ENCODE measurements at places on chromosomes 12 and 14.

DNA sequence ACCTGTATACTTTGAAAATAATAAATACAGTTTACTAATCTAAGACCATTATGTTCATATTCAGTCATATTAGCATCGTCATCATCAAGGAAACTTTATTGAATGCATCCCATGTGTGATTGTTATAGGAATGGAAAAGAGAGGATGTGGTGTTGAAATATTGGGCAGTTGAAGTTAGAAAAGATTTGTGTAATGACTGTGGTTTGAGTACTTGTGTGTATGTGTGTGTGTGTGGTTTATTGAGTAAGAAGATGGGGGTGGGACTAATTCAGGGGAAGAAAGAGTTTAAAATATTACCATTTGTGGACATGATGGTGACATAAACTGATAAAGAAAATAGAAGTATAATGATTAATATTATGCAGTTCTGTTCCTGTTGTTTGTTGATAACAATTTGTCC, 238.7 kb upstream of the SEL1L start:
- H3K4me3 ChIP-seq = no peak overlapping the region
- H3K4me1 ChIP-seq = peaks cover 2% of the 10 kb centered on the region
- H3K27ac ChIP-seq = peak overlapping the region; percentile 60
- H3K36me3 ChIP-seq = no peaks in the 10 kb centered on the region
- no peaks in the 10 kb centered on the region for H3K27me3 ChIP-seq

DNA sequence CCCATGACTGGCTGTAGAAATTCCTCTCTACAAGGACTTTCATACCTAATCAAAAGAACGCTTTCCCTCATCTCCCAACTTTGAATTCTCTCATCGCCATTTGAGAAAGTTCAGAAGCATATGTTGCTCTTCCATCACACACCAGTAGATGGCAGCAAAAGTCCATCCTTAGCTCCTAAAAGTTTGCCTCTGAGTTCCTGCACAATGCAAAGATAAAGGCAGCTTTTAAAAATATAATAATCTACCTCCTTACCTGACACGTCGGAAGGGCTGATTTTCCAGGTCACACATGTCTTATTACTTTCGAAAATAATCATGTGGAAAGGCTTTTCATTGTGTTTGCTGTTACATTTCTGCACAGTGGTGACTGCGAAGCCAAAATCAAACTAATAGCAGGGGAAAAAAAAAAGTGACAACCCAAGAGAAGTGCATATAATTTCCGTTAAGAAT, 456.7 kb upstream of the SEL1L start:
- H3K4me3 ChIP-seq = no peak overlapping the region
- H3K4me1 ChIP-seq = no peaks in the 10 kb centered on the region
- no peaks in the 10 kb centered on the region for H3K27me3 ChIP-seq
- no peak overlapping the region for H3K27ac ChIP-seq
- no peaks in the 10 kb centered on the region for H3K36me3 ChIP-seq

GRCh38 chr12:132597333-132598316, 12.8 kb downstream of the LRCOL1 start:
- H3K27ac ChIP-seq = no peak overlapping the region
- H3K27me3 ChIP-seq = peaks cover 4% of the 10 kb centered on the region
- no peaks in the 10 kb centered on the region for H3K36me3 ChIP-seq
- peak; percentile 34 for DNase-seq

GRCh38 chr12:53965281-53966084, 7.4 kb upstream of the HOXC11 start:
- peaks cover 99% of the 10 kb centered on the region for H3K27me3 ChIP-seq
- H3K36me3 ChIP-seq = no peaks in the 10 kb centered on the region
- H3K4me3 ChIP-seq = no peak overlapping the region
- H3K27ac ChIP-seq = no peak overlapping the region
- peaks cover 3% of the 10 kb centered on the region for H3K4me1 ChIP-seq
- no peak for DNase-seq

- no peak overlapping the region for H3K4me3 ChIP-seq
- no peaks in the 10 kb centered on the region for H3K36me3 ChIP-seq
- peak overlapping the region; percentile 3 for H3K27ac ChIP-seq
- no peaks in the 10 kb centered on the region for H3K27me3 ChIP-seq
- DNase-seq = no peak
Observed at GRCh38 chr12:104166465-104166864, 28.5 kb upstream of the NFYB start.

GRCh38 chr12:70590549-70591226, 46.5 kb downstream of the PTPRB start:
- H3K36me3 ChIP-seq = no peaks in the 10 kb centered on the region
- no peak for DNase-seq
- no peak overlapping the region for H3K4me3 ChIP-seq
- H3K27ac ChIP-seq = no peak overlapping the region
- H3K27me3 ChIP-seq = no peaks in the 10 kb centered on the region

GRCh38 chr14:55701638-55702037, 121.6 kb downstream of the KTN1 start:
- no peak overlapping the region for H3K4me3 ChIP-seq
- no peak for DNase-seq
- H3K4me1 ChIP-seq = no peaks in the 10 kb centered on the region
- H3K36me3 ChIP-seq = no peaks in the 10 kb centered on the region
- H3K27ac ChIP-seq = no peak overlapping the region

DNA sequence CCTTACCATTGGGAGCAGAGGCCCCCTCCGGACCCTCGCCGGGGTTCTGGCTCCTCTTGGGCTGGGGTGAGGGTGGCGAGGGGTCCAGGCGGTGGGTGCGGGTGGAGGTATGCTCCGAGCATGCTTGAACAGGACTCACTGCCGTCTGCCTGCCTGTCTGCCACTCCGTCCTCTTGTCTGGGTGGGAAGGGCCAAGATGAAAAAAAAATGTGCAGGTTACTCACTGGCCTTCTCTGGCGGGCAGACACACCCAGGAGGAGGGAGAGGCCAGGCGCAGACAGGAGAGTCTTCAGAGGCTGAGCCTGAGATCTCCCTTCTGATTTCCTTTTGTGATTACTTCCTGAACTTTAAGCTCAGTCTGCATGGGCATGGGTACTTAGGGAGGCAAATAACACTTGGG, 76.1 kb downstream of the STON2 start:
- no peak overlapping the region for H3K4me3 ChIP-seq
- H3K27me3 ChIP-seq = no peaks in the 10 kb centered on the region
- H3K4me1 ChIP-seq = no peaks in the 10 kb centered on the region

DNA sequence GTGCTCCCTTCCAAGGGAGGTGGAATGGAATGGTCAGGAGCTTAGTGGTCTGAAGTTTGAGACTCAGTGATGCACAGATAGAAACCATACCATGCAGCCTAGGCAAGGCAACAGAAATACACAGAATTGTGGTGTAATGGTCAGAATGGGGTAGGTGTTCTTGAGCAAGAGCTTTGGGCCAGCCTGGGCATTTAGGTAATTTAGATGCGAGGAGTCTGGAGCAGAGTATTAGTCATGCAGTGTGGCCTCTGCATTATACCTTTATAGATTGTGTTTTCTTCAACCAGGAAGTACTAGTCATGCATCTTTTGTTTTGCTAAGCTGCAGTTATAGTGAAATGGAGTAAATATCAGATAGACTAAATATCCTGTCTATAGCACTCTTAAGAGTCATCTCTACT, 118.3 kb downstream of the DAAM1 start:
- H3K27me3 ChIP-seq = no peaks in the 10 kb centered on the region
- no peaks in the 10 kb centered on the region for H3K4me1 ChIP-seq
- H3K36me3 ChIP-seq = no peaks in the 10 kb centered on the region
- H3K4me3 ChIP-seq = no peak overlapping the region
- H3K27ac ChIP-seq = no peak overlapping the region

GRCh38 chr12:40020261-40020691, 85.6 kb downstream of the SLC2A13 start:
- no peaks in the 10 kb centered on the region for H3K36me3 ChIP-seq
- DNase-seq = no peak
- H3K27ac ChIP-seq = no peak overlapping the region
- no peaks in the 10 kb centered on the region for H3K4me1 ChIP-seq
- no peaks in the 10 kb centered on the region for H3K27me3 ChIP-seq

DNA sequence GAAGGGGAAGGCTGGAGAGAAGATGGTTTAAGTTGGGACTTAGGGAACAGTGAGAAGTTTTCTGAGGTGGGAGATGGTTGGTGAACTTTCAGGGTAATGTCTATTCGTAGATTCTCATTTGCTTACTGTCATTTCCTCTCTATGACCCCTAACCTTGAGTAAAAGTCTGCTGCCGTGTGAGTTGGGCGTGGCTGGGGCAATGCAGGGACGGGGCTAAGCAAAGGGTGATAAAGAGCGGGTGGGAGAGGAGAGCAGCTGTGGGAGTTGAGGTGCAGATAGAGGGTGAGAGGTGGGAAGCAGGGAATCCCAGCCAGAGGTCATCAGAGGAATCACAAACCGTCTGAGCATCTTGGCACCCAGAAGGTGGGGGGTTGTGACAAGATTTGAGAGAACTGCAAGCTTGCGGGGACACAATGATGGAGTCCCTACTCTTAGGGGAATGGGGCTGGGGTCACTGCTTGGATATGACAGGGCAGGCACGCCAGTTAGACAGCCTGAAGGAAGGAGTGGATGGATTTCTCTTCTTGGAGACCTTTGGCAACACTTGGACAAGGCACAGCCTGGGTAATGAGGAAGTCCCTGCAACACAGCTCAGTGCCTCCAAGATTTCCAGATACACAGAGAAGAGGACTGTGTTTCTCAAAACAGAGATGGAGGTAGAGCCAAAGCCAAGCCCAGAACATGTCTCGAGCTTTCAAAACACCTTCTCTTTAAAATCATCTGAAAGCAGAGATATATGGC, 45.9 kb upstream of the CTDSP2 start:
- no peaks in the 10 kb centered on the region for H3K27me3 ChIP-seq
- peaks cover 57% of the 10 kb centered on the region for H3K4me1 ChIP-seq
- no peak for DNase-seq
- no peaks in the 10 kb centered on the region for H3K36me3 ChIP-seq
- H3K27ac ChIP-seq = peak overlapping the region; percentile 76
- H3K4me3 ChIP-seq = no peak overlapping the region

- H3K4me3 ChIP-seq = no peak overlapping the region
- no peaks in the 10 kb centered on the region for H3K36me3 ChIP-seq
Observed at GRCh38 chr14:93956514-93957332, 19.6 kb downstream of the ASB2 start.

GRCh38 chr12:91113621-91114020, 2.3 kb upstream of the LUM start:
- no peaks in the 10 kb centered on the region for H3K4me1 ChIP-seq
- no peak for DNase-seq
- H3K4me3 ChIP-seq = no peak overlapping the region
- no peaks in the 10 kb centered on the region for H3K27me3 ChIP-seq

GRCh38 chr12:112374166-112374740, 8.0 kb downstream of the HECTD4 start:
- DNase-seq = no peak
- no peak overlapping the region for H3K27ac ChIP-seq
- no peaks in the 10 kb centered on the region for H3K27me3 ChIP-seq
- peaks cover 6% of the 10 kb centered on the region for H3K4me1 ChIP-seq
- no peaks in the 10 kb centered on the region for H3K36me3 ChIP-seq

DNA sequence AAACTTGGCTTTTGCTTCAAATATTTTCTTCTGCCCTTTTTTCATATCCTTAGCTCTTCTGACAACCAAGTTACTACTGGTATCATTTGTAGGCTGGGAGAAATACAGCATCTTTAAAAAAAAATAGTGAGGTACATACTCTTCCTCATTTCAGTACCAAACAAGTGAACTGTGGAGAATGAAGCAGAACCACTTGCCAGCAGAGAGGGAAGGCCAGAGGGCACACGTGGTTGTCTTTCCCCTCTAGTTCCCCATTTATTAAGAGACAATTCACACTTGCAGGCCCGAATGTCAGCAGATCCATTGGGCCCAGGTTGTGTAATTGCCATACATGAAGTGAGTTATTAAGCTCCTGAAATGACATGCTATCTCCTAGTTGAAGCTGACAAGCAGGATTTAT, 3.2 kb downstream of the SUSD6 start:
- no peaks in the 10 kb centered on the region for H3K36me3 ChIP-seq
- H3K4me3 ChIP-seq = no peak overlapping the region
- no peaks in the 10 kb centered on the region for H3K27me3 ChIP-seq
- DNase-seq = no peak
- H3K27ac ChIP-seq = peak overlapping the region; percentile 86

- DNase-seq = no peak
- no peak overlapping the region for H3K27ac ChIP-seq
Observed at GRCh38 chr14:80872645-80873044, 68.9 kb downstream of the CEP128 start.

DNA sequence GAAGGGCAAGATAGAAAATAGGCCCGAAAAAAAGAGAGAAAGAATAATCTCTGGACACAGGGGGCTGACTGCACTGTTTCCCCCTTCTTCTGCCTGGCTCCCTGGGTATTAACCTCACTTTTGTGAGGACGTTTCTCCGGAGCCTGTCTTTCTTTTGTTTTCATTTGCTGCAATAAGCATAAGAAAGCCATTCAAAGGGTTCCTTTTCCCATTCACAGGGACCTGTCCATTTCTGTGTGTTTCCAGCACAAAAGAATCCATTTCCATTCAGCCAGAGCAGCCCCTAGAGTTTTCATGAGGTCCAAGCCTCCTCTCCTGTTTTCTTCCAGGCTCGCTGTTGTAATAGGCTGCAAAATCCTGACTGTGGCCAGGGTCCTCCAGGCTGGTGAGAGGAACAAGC, 16.8 kb downstream of the PLXNC1 start:
- no peak overlapping the region for H3K4me3 ChIP-seq
- no peak for DNase-seq
- no peaks in the 10 kb centered on the region for H3K27me3 ChIP-seq
- no peaks in the 10 kb centered on the region for H3K4me1 ChIP-seq
- H3K36me3 ChIP-seq = no peaks in the 10 kb centered on the region

DNA sequence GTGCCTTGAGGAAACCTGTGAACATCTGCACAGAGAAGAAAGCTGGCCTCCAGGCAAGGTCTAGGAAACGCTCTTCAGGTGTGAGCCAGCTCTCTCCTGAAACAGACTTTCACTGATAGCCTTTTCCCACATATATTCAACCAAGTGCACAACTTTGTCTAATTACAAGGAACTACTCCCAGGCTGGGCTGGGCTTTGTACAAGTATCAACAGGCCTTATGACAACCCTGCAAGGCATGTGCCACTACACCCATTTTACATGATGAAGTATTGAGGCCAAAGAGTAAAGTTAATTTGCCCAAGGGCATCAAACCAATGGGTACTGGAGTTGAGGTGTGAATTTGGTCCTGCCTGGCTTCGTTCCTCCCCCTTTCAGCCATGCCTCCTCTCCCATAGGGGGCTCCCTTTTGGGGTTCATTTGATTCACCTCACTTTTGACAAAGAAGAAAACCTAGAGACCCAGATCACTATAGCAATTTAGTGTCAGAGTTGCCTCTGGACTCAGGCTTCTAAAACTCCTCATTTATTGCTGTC, 2.1 kb downstream of the CSRP2 start:
- no peaks in the 10 kb centered on the region for H3K36me3 ChIP-seq
- DNase-seq = no peak
- H3K27me3 ChIP-seq = no peaks in the 10 kb centered on the region
- no peak overlapping the region for H3K27ac ChIP-seq
- H3K4me3 ChIP-seq = no peak overlapping the region

DNA sequence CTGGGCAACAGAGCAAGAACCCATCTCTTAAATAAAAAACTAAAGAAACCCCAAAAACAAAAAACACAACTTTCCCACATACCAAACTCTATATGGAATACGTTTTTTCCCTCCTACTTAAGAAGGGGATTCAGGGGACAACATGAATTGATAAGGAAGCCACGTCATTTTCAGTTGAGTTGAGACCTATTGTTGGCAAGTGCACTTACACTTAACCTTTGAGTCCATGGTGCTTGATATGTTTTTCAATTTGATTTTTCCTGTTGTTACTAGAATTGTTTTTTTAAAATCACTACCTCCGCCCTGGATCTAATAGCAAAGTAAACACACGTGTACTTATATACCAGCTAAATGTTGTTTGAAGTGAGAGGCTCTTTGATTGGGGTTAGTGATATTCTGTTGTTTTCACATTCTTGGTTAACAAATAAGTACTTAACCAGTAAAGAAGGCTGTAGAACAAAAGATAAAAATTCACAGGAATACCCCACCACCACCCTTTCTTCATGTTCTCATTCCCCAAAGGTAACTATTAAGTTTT, 2.0 kb downstream of the FAM177A1 start:
- no peak overlapping the region for H3K4me3 ChIP-seq
- H3K4me1 ChIP-seq = peaks cover 29% of the 10 kb centered on the region
- no peaks in the 10 kb centered on the region for H3K36me3 ChIP-seq

All from adrenal gland (tissue), 19 donors.